Neural progenitor cell (in vitro differentiated cells): ENCODE measurements at places on chromosomes 6 and 20. TPM values are rescaled to one million over a fixed set of nuclear protein-coding genes. Genes with fewer than 3 reads are reported as not detected.

Gene ECT2L
- total RNA-seq = 0.06 TPM in 1 of 2 replicates, not detected in the other

Gene CRISP3
- not detected in 2 replicates for total RNA-seq

Gene RAD21L1
- total RNA-seq = not detected in 2 replicates

Gene HCRTR2
- 0.06 TPM in 1 of 2 replicates, not detected in the other for total RNA-seq

DNA sequence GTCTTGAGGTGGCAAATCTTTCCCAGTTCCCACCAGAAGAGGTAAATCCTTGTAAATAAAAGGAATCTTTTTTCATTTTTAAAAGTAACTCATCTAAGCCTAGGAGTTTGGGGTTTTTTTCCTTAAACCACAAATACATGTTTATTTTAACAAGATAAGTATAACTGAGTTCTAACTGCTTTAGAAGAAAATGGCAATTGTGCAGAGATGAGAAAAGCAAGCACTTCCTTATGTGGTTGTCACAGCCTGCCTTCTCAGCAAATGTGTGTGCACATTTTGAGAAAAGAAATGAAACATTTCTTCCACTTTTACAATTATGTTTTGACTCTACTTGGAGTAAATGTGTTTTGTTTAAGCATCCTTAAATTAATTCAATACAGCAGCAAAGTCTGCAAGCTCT is 17.7 kb downstream of the HCK start:
- no peak for DNase-seq

GRCh38 chr6:26532699-26533531 is 5.3 kb upstream of the HMGN4 start:
- peak; percentile 87 for DNase-seq

DNA sequence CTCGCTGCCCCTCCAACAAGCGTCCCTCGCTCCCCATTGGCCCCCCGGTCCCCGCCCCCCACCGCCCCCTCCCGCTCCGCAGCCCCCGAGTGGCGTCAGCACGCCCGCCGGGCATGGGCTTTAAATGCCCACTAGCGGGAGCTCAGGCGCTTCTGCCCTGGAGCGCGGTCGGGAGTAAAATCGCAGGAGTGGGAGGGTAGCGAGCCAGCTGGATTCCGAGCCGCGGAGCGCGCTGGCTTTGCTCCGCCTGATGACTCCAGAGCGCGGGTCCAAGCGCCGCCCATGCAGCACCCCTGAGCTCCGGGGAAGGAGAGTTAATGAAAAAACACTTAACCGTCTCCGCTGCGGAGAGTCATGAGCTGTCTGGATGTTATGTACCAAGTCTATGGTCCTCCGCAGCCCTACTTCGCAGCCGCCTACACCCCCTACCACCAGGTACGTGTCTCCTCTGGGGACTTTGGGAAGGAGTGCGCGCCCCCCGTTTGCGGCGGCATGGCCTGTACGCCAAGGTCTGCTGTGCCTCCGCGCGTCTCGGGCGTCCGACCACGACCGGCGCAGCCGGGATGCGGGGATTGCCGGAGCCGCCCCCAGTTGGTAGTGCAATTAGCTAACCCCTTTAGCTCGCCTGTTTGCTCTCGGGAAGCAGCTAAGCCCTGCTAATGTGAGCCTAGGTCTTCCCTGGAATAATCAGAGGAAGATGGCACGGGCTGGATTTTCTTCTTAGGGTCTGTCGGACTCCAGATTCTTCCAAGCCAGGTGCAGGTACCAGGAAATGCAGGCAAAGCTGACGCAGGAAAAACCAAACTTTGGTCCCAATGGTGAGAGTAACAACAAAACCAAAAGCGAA is at the start of gene VGLL2:
Gene VGLL2, plus strand, starts transcription at position 149 of the 847 bp plus-strand sequence. Its CDS starts 206 bp downstream, at position 355.
- DNase-seq = peak; percentile 87

GRCh38 chr6:13511913-13512717 is 24.7 kb upstream of the GFOD1 start:
- DNase-seq = no peak

- DNase-seq = no peak
Measured at GRCh38 chr6:145075425-145075824, 659.9 kb downstream of the EPM2A start.

DNA sequence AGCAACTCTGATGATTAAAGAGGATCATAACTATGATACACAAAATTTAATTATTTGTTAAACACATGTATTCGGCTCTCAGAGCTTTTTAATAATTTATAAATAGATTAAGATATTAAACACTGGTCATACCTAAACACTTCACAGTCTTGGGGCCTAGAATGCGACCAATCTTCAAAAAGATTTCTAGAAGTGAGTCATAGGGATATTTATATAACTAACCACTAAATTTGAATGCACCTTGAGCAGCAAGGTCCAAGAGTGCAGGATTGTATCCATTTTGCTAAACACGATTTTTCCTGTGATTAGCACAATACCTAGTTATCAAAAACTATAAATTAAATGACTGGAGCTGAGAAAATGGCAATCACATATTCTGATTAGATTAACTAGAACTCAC is 709.3 kb downstream of the EPHA7 start:
- no peak for DNase-seq
